Regular cardiac myocyte (primary cell): ENCODE measurements at places on chromosomes 11 and 22. TPM values are rescaled to one million over a fixed set of nuclear protein-coding genes. Genes with fewer than 3 reads are reported as not detected.

The GP1BB gene
- 0.77 and 2.5 TPM in 2 replicates for total RNA-seq

The GRM5 gene
- under 0.01 TPM in 1 of 2 replicates, not detected in the other for total RNA-seq

The TMPRSS5 gene
- 0.28 TPM in 1 of 2 replicates, not detected in the other for total RNA-seq

The C11orf42 gene
- total RNA-seq = not detected in 2 replicates

The HEPACAM gene
- not detected in 2 replicates for total RNA-seq

The NCAM1 gene
- 0.58 and 0.85 TPM in 2 replicates for total RNA-seq

The PATE1 gene
- not detected in 2 replicates for total RNA-seq

The DUSP8 gene
- total RNA-seq = 0.28 and 0.38 TPM in 2 replicates

The CTSW gene
- not detected in 2 replicates for total RNA-seq

The GAS2 gene
- total RNA-seq = 2.3 and 3.4 TPM in 2 replicates

The OR52I1 gene
- total RNA-seq = not detected in 2 replicates

The THY1 gene
- 3.3 and 9.6 TPM in 2 replicates for total RNA-seq

The TRIM48 gene
- not detected in 2 replicates for total RNA-seq

The KCNJ11 gene
- under 0.01 TPM in 1 of 2 replicates, not detected in the other for total RNA-seq
